Stimulated activated CD4-positive, alpha-beta T cell treated with anti-CD3 and anti-CD28 coated beads, Interleukin-1b, Interleukin-23, amount 100 ng/mL, for 1 hour (primary cell): ENCODE measurements at places on chromosomes 16 and 17.

DNA sequence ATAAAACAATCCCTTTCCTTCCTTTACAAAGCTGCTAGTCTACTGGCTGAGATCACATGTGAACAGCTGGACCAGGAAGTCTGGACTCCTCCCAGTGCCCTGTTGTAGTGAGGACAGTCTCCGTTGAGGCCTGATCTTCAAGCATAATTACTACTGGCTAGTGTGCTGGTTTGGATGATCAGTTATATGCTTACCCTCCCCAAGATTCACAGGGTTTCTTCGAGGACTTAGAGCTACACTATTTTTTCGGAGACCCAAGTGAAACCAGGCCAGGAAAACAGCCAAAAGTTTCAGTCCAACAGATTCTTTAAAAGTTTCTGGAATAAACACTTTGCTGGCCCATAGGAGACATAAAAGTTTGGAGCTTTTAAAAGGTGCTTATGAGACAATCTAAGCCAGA, 194.9 kb upstream of the CDH11 start:
- DNase-seq: no peak

- DNase-seq: no peak
These were observed 2.4 kb downstream of the MATCAP1 start for GRCh38 chr16:67181346-67181745.

DNA sequence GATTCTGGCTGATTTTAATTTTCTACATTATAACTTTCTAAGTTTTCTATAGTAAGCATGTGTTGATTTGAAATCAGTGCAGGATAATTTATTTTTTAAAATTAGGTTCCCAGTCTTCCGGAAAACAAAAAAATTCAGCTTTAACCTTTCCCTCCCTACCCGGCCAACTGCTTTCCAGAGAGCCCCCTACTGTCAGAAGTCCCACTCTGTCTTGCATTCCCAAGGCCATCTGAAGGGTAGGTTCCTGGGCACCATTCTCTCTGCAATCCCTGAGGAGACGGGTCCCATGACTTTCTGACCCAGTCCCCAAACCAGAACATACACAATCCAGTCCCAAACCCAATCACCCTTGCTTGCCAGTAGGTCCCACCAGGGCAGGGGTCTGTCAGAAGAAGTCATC, 200.3 kb downstream of the CYLD start:
- no peak for DNase-seq

GRCh38 chr16:81891736-81892364, 112.8 kb downstream of the PLCG2 start:
- DNase-seq: no peak

DNA sequence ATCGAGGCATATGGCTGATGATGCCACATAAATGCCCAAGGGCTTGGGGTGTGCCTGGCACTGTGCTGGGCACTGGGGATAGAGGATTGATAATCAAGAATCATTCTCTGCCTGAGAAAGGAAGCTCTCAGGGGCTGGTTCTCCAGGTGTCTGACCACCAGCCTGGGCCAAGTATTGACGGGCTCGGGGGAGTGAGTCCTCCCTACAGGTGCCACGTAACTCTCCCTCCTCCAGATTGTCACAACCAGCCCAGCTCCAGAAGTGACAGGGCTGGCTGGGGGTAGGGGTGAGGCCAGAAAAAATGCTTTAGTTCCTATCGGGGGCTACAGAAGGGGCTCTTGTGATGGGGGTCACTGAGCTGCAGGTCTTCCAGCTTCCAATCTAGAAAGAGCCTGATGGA, 10.7 kb upstream of the C1QL1 start:
- DNase-seq: no peak

- no peak for DNase-seq
These were observed 119.8 kb downstream of the HIC1 start for GRCh38 chr17:2174468-2175293.

- DNase-seq: no peak
These were observed 29.1 kb downstream of the MRM3 start for GRCh38 chr17:811051-811784.

DNA sequence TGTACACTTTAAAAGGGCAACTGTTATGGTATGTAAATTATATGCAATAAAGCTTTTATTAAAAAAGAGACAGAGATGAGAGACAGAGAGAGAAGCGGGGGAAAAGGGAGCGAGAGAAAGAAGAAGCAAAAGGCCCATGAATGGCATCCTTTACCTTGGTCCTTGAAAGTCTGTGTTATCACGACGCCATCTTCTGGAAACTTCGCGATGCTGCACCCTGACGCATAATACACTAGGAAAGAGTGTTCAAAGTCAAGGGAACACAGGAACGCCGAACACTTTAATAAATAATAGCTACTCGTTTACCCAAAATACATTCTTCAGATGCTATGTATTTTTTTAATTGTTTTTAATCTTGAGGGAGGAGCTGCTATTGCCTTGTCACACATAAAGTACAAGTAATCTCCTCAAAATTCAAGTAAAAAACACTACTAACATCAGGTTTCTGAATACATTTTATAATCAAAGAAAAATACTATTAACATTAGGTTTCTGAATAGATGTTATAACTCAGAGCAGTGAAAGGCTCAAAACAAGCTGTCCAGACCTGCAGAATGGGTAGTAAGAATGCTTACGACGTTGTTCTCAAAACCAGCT, 23.0 kb upstream of the SLC38A8 start:
- DNase-seq: no peak

- no peak for DNase-seq
These were observed 5.1 kb upstream of the TRIM25 start for GRCh38 chr17:56918916-56919315.

DNA sequence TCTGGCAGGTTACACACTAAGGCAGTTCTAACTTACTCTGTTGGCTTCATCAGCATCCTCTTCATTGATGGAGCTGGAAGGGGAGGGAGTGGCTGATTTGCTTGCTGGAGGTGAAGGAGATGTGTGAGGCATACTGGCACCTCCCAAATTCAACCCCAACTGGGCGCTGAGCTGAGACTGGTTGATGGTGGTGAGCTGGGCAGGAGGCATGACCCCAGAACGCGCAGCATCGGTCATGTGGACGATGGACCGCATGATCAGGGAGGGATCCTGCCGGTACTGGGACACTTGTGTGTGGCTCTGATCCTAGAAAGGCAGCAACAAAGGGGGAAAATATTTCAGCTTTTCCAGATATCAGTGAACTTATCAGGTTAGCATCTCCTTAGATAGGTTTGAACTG, 96.7 kb downstream of the TOX3 start:
- DNase-seq: no peak

DNA sequence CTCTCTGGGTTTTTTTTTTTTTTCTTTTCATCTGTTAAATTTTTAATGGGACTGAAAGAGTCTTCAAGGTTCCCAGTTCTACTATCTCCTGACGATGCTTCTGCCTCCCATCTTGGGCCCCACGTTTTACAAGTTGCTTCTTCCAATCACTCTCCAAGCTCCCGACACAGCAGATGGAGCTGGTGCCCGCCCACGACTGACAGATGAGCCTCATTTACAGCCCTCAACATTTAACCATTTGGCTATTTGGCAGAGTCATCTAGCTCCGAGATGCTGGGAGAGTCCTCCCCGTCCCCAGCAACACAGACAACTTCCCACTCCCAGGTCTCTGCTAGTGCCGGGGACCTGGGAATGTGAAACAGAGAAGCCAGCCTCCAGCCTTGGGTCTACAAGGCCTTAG, 276.9 kb downstream of the SHISA9 start:
- DNase-seq: no peak

DNA sequence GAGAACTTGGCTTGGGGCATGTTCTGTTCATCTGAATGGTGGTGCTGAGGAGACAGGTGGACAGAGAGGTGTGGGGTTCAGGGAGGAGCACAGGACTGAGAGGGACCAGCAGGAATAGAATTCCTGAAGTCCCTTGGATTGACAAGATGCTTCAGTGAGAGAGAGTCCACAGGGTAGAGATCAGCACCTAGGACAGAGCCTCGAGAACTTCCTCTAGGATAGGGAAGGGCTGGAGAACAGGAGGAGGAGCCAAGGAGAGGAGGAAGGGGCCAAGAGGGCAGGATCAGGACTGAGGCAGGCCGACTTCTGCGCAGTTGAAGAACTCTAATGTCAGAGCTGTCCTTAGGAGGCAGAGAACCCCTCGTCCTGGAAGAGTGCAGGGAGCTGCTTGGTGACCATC, 138.4 kb downstream of the PRKCB start:
- DNase-seq: no peak
